ENCODE measurements at places on chromosomes 11 and 22.

- peaks cover 20% of the 10 kb centered on the region for H3K36me3 ChIP-seq
- H3K4me3 ChIP-seq: no peak overlapping the region
- DNase-seq: no peak
Measured at GRCh38 chr22:37032134-37032534, 12.6 kb downstream of the MPST start.

DNA sequence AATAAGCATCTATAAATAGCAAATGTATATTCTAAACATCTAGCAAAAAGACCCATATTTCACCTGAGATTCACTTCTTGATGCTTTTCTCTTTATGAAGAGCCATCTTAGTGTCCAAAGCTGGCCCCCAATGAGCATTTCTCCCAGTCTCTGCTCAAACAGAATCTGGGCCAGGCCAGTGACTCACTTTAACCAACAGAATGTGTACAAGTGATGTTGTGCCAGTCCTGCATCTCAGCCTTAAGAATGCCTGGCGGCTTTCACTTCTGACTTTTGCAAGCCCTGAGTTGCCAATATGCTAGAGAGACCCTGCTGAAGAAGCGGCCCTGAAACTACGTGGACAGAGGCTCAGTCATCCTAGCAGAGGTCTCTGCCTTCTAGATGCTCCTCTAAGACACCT lies 6.9 kb upstream of the COPB1 start:
- H3K36me3 ChIP-seq: peaks cover 75% of the 10 kb centered on the region
- H3K4me3 ChIP-seq: no peak overlapping the region
- DNase-seq: no peak

- H3K27me3 ChIP-seq: no peaks in the 10 kb centered on the region
- DNase-seq: no peak
- no peak overlapping the region for H3K27ac ChIP-seq
- no peaks in the 10 kb centered on the region for H3K4me1 ChIP-seq
Measured at GRCh38 chr22:48070083-48070482, 1307.6 kb downstream of the TBC1D22A start.

- no peaks in the 10 kb centered on the region for H3K4me1 ChIP-seq
- H3K27ac ChIP-seq: no peak overlapping the region
- DNase-seq: no peak
- H3K4me3 ChIP-seq: no peak overlapping the region
Measured at GRCh38 chr11:120702656-120703055, 191.1 kb downstream of the GRIK4 start.

GRCh38 chr11:66637557-66638176 lies 836 bp upstream of the RBM4 start:
- no peaks in the 10 kb centered on the region for H3K27me3 ChIP-seq
- peaks cover 43% of the 10 kb centered on the region for H3K4me1 ChIP-seq
- DNase-seq: no peak

DNA sequence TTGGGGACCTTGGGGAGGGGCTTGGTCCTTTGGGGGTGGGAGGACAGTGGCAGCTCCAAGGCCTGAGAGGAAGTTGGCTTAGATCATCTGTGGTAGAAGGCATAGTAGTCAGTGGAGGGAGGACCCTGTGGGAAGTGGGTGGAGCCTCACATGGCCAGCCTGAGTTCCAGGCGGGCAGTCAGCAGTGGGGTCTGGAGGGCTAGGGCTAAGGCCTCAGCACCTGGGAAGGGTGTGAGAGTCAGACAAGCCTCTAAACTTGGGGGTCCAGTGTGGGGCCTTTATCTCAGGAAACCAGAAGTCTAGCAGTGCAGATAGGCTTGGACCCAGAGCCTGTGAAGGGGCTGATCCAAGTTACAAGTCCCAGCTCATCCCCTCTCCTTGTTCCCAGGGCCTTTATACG lies 4.0 kb downstream of the NLRX1 start:
- H3K27ac ChIP-seq: no peak overlapping the region
- H3K27me3 ChIP-seq: no peaks in the 10 kb centered on the region
- peaks cover 25% of the 10 kb centered on the region for H3K36me3 ChIP-seq
- DNase-seq: peak; percentile 44
- no peak overlapping the region for H3K4me3 ChIP-seq

- peaks cover 3% of the 10 kb centered on the region for H3K27me3 ChIP-seq
- no peak overlapping the region for H3K27ac ChIP-seq
- no peak overlapping the region for H3K4me3 ChIP-seq
- H3K36me3 ChIP-seq: no peaks in the 10 kb centered on the region
Measured at GRCh38 chr11:11586465-11586864, 35.3 kb downstream of the GALNT18 start.

DNA sequence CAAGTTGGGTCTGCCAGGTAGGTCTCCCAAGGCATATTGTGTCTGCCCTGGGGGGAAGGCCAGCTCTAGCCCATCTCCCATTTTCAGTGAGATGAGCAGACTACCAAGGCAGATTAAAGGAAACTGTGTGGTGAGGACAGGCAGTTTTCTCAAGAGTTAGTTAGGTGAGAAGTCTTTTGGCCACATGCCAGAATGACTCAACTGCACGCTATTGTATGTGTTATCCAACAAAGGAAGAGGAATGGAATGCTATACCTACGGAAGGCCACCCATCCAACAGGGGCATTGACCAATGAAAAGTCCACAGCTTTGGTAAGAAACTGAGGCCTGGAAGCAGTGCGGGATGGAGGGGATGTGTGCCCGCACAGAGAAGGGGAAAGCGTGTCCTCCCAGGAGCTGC lies 941.7 kb downstream of the NTM start:
- H3K27me3 ChIP-seq: no peaks in the 10 kb centered on the region
- no peaks in the 10 kb centered on the region for H3K4me1 ChIP-seq
- no peak overlapping the region for H3K4me3 ChIP-seq
- H3K27ac ChIP-seq: no peak overlapping the region
- no peaks in the 10 kb centered on the region for H3K36me3 ChIP-seq
- DNase-seq: no peak

GRCh38 chr11:134074346-134074745 lies 5.5 kb downstream of the JAM3 start:
- H3K4me1 ChIP-seq: peaks cover under 1% of the 10 kb centered on the region
- no peaks in the 10 kb centered on the region for H3K36me3 ChIP-seq
- H3K27me3 ChIP-seq: peaks cover 5% of the 10 kb centered on the region
- no peak for DNase-seq
- H3K27ac ChIP-seq: no peak overlapping the region
- H3K4me3 ChIP-seq: no peak overlapping the region

DNA sequence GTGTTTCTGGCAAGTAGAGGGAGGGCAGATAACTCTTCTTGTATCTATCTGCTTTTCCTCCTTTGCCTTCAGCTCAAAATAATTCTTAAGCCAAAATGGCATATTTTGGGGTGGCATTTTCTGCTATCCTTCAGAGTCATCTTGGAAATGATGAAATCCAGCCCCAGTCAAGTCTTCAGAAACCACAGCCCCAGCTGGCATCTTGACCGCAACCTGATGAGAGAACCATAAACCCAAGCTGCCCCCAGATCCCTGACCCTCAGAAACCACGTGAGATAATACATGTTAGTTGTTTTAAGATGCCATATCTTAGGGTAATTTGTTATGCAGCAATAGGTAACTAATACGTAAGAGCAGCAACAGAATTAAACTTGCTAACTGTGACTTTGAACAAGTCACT lies 15.1 kb upstream of the PAMR1 start:
- DNase-seq: no peak
- no peaks in the 10 kb centered on the region for H3K36me3 ChIP-seq
- no peak overlapping the region for H3K4me3 ChIP-seq
- H3K27ac ChIP-seq: no peak overlapping the region
- H3K4me1 ChIP-seq: no peaks in the 10 kb centered on the region

DNA sequence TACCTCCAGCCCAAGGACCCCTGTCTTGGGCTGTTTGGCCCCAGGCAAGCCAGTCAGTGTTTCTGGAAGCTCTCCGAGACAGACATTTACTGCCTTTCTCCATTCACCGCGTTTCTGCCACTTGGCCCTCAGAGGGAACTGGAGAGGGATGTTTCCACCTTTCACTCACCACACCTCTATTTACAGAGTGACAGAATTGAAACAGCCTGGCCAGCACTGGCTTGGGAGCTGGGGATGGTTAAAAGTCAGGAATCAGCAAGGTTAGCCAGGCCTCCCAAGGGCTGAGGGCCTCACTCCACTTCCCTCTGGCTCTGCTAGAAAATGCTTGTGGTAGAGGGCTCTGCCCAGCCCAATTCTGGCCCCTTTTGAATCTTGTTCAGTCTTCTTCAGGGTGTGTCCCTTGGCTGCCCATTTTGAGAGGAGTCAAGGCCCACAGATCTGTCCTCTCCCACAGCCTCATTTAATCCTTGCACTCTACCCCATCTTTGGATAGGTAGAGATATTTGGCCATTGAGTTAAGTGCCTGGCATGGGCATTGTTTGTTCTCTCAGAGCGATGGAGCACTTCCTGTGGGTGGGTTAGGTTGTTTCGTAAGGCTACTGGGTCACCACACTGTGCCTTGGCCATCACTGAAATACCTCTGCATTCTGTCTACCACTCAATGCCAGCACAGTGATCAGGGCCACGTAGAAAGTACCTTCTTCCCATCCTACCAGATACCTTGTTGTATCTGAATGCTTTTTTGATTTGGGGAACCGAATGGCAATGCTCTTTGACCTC lies 119.2 kb downstream of the MICAL2 start:
- peaks cover 18% of the 10 kb centered on the region for H3K4me1 ChIP-seq
- no peak overlapping the region for H3K27ac ChIP-seq
- no peaks in the 10 kb centered on the region for H3K27me3 ChIP-seq

DNA sequence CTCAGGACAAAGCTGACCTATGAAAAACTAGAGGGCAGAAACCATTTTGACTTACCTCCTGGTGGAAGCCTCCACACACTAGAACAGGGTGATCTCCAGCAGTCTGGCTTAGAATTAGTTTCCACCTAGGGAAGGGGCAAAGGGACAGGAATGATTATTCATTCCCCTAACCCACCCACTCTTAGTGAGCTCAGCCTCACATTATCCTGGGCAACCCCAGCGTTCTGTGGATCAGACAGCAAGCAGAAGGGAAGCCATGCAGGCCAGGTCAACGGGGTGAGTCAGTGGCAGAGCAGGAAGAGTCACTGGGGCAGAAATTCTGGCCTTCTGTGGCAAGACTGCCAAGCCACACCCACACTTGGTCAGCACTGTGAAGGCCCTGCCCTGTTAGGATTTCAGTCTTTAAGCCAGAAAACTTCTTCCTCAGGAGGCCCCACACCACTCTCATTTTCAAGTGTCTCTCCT lies 10.5 kb downstream of the NUMA1 start:
- peak overlapping the region; percentile 61 for H3K4me3 ChIP-seq
- H3K4me1 ChIP-seq: peaks cover 64% of the 10 kb centered on the region
- DNase-seq: peak; percentile 97
- peak overlapping the region; percentile 88 for H3K27ac ChIP-seq
- H3K36me3 ChIP-seq: peaks cover 5% of the 10 kb centered on the region

- H3K4me1 ChIP-seq: no peaks in the 10 kb centered on the region
- peaks cover 56% of the 10 kb centered on the region for H3K27me3 ChIP-seq
- no peaks in the 10 kb centered on the region for H3K36me3 ChIP-seq
- H3K27ac ChIP-seq: no peak overlapping the region
- no peak overlapping the region for H3K4me3 ChIP-seq
- DNase-seq: no peak
Measured at GRCh38 chr11:17720796-17721171, 1.4 kb downstream of the MYOD1 start.

Data from CD14-positive monocyte (primary cell).